ENCODE measurements at places on chromosomes 16 and 17. TPM values are rescaled to one million over a fixed set of nuclear protein-coding genes. Genes with fewer than 3 reads are reported as not detected.

MYL4 gene
- not detected for total RNA-seq

CD300LF gene
- 2.0 TPM for total RNA-seq

CBLN1 gene
- total RNA-seq, result 0.44 TPM

GRCh38 chr17:17921192-17922069, 50.8 kb downstream of the TOM1L2 start:
- no peak for DNase-seq

SLC39A11 gene
- 31.8 TPM for total RNA-seq

DNA sequence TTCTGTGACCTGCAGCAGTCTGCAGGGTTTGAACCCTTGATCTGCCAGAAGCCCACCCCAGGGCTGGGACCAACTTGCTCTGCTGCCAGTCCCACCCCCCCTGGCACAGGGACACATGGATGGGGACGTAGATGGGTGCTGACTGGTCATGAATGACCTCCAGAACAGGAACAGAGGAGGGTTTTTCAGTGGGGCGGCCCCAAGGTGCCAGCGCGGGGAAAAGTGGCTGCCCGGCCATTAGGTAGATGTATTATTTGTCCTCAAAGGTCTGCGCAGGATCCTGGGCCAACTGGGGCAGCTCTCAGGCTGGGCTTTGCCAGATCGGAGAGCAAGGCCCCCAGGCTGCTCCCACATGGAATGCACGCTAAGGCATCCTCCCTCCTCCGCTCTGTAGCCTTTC, 265.2 kb upstream of the TNRC6C start:
- DNase-seq, result peak; percentile 29

DNA sequence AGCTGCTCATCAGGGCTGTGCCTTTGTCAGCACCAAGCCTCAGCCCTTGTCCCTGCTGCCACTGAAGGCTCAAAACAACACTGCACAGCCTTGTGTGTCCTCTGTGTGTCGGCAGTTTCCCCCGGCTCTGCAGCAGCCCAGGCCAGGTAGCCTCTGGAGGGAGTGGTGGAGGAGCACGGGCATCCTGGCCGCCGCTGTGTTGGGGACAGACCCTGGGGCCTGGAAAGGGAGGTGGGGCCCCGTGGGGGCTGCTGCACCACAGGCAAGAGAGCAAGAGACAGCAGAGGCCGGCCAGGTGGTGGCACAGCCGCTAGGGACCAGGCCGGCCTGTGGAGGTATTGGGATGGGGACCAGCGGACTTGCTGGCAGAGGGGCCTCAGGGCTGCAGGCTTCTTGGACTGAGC, 96.9 kb upstream of the ZNF750 start:
- peak; percentile 47 for DNase-seq

DNA sequence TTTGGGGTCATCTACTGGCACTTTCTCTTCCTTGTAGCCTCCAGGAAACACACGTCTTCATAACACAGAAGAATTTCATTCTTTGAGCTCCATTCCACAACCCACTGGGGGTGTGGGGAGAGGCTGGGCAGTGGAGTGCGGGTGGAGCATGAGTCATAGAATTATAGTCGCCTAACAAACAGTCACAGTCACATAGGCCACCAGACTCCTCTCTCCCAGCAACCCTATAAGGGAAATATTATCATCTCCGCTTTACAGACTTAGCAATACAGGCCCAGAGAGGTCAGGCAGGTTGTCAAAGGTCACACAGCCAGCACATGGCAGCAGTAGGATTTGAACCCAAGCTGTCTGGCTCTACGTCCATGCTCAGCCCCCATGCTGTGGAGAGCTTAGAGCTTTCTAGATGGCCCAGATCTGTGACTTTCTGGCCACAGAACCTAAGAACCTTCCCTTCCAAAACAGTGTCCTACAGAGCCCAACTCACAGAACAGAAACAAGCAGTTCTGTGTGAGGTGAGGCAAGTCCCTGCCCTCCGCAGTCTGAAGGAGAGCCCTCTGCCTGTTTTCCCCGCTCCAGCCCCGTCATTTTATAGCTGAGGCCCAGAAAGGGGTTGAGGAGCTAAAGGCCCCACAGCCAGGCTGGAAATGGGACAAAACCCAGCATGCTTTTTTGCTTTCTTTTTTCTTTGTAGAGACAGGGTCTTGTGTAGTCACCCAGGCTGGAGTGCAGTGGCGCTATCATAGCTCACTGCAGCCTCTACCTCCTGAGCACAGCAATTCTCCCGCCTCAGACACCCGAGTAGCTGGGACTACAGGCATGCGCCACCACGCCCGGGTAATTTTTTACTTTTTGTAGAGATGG, 10.7 kb upstream of the LITAF start:
- DNase-seq, result no peak

DNA sequence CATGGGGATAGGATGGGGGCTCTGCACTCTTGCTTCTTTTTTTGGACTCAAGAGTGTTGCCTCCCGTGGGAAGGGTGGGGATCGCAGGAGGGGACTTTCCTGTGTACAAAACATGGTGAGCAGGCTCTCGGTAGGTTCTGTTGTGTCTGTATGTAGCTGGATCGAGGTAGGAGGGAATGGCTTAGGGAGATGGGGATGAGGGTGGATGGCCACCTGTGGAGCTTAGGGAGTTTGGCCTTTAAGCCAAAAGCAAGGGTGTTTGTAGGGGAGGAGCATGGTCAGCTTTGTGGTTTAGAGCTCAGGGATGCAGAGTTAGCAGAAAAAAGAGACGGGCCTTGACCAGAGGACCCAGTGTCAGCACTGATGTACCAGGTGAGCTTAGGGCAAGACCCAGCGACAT, 11.0 kb upstream of the EDC4 start:
- DNase-seq, result no peak
